M059J (cell line): ENCODE measurements at places on chromosomes 11 and 22. TPM values are rescaled to one million over a fixed set of nuclear protein-coding genes. Genes with fewer than 3 reads are reported as not detected.

- peak; percentile 80 for DNase-seq
Observed at GRCh38 chr11:38718049-38718448, 2120.0 kb upstream of the RAG2 start.

DNA sequence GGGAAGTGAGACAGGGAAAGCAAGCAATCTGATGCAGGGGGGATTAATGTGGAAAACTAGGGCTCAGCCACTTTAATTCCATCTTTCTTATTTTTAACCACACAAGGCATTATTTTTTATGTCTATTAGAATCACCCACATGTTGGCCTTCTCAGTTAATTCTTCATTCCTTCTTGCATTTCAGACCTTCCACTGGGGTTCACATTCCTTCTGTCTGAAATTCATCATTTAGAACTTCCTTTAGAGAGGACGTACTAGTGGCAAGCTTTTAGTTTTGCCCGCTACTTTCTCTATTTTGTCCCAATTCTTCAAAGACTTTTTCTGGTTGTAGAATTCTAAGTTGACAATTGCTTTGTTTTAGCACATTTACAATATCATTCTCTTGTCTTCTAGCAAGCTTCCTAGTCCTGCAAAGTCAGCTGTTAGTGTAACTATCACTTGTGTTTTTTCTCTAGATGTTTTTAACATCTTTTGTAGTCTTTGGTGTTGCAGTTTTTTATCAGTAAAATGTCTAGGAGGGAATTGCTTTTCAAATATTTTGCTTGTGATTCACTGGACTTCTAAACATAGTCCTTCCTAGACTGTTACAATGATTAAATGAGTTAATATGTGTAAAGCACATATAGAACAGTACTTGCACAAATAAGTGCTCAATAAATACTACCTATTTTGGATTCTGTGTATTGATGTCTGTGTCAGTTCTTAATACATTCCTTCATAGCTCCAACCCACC is 5.5 kb upstream of the NNMT start:
- no peak for DNase-seq

- peak; percentile 59 for DNase-seq
Observed at GRCh38 chr22:28112548-28113043, 193.5 kb upstream of the PITPNB start.

GRCh38 chr22:35204807-35205775 is 52.2 kb upstream of the HMGXB4 start:
- no peak for DNase-seq

The OR2D2 gene
- total RNA-seq: not detected in 2 replicates

DNA sequence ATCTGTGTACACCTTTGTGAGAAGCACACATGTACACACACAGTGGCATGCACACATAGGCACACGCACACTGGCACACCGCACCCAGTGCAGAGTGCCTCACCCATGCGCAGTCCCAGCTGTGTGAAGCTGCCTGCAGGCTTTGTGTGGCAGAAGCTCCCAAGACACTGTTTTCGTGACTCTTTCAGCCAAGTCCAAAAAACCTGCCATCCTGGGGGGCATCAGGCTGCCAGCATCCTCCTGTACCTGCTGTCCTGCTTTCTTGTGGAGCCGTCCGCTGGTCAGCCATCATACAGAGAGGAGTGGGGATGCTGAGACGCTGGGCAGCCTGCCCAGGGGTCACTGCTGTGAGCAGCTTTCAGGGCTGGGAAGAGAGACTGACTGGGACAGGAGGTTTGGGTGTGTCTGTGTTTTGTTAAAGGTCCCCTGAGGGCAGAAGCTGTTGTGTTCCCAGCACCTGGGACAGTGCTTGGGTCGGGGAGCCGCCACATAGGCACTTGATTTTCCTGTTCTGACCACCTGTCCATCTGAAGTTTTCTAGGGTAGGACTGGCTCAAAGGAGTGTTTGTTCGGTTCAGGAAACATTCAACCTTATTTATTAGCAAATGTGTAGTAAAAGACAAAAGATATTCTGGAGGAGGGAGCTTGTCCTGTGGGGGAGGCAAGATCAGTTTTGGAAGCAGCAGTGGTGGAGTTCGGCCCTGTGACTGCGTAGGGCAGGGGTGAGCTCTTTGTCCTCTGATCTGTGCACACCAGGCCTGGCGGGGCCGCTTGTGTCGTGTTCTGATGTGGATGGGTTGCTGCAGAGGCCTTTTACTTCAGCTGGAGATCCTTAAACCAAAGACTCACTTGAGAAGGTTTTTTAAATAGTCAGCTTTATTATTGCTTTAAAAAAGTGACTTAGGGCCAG is 29.7 kb downstream of the AP2A2 start:
- DNase-seq: no peak

DNA sequence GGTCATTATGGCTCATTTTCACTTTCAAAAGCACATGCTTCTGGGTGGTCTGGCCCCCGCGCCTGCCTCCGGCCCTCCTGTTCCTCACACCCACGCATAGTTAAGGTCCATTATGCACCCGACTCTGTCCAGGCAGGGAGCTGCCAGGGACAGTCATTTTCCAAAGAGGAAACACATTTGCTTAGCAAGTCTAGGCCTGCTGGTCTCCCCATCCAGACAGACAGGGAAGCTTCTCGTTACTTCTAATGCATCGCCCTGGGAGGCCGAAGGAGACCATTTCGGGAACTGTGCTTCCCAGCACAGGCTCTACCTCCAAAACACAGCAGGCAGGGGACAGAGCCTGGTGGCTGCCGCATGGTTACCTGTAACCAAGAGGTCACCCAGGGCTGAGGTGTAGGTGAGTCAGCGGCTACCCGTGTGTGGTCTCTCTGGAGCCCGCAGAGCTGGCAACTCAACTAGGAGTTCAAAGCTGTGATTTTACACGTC is 87.1 kb upstream of the SHANK2 start:
- DNase-seq: no peak
